ENCODE measurements at places on chromosomes 13 and 19. TPM values are rescaled to one million over a fixed set of nuclear protein-coding genes. Genes with fewer than 3 reads are reported as not detected.

GRCh38 chr13:20394506-20394905 is 131.2 kb downstream of the CRYL1 start:
- no peaks in the 10 kb centered on the region for H3K27me3 ChIP-seq
- no peak overlapping the region for H3K4me3 ChIP-seq
- H3K4me1 ChIP-seq: no peaks in the 10 kb centered on the region
- H3K36me3 ChIP-seq: no peaks in the 10 kb centered on the region
- DNase-seq: no peak

GRCh38 chr13:83057119-83057518 is 825.2 kb downstream of the SLITRK1 start:
- H3K36me3 ChIP-seq: no peaks in the 10 kb centered on the region
- no peaks in the 10 kb centered on the region for H3K4me1 ChIP-seq
- no peaks in the 10 kb centered on the region for H3K27me3 ChIP-seq
- H3K27ac ChIP-seq: no peak overlapping the region
- no peak for DNase-seq

Gene CFD
- total RNA-seq: 1.9 TPM

GRCh38 chr13:110855363-110855762 is 59.5 kb downstream of the ANKRD10 start:
- peaks cover 6% of the 10 kb centered on the region for H3K4me1 ChIP-seq
- peaks cover 12% of the 10 kb centered on the region for H3K27me3 ChIP-seq
- DNase-seq: no peak
- peaks cover 3% of the 10 kb centered on the region for H3K36me3 ChIP-seq
- H3K27ac ChIP-seq: no peak overlapping the region

Gene KLK12
- total RNA-seq: not detected

DNA sequence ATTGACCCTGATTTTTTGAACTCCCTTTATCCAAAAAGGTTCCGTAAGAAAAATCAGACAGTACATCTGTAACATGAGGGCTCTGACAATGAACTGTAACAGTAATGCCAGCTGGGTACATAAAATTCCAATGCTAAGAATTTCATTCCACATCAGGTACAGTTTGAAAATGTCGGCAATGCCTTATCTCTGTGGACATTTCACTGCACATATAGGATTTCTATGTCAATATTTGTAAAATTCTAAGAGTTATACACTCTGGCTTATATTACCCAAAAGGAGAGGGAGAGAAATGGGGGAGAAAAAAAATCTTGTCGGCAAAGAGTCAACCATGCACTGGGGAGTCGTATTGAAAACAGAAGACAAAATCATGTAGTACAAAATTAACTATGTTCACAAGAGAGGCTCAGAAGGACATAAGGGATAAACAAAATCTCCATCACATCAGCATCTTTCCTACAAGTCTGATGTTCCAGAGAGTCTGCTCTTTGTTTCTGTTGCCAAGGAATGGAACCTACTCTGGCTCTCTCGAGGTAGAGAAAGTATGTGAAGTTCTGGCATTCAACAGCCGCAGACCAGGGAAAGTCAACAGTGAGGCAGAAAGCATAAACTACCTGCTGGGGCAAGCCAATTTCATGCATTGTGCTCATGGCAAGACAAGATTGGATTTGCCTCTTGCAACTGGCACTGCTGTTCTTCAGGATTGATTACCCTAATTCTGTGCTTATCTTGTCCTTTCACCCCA is 72.4 kb downstream of the STARD13 start:
- no peaks in the 10 kb centered on the region for H3K4me1 ChIP-seq
- H3K27ac ChIP-seq: no peak overlapping the region
- DNase-seq: no peak

- H3K27me3 ChIP-seq: no peaks in the 10 kb centered on the region
- DNase-seq: no peak
- no peak overlapping the region for H3K4me3 ChIP-seq
- no peak overlapping the region for H3K27ac ChIP-seq
These were observed 11.7 kb upstream of the OVOL3 start for GRCh38 chr19:36099166-36099785.

- H3K4me1 ChIP-seq: peaks cover 75% of the 10 kb centered on the region
- H3K27me3 ChIP-seq: no peaks in the 10 kb centered on the region
- no peak for DNase-seq
- peak overlapping the region; percentile 24 for H3K27ac ChIP-seq
- peaks cover 3% of the 10 kb centered on the region for H3K36me3 ChIP-seq
These were observed 16.3 kb downstream of the MBNL2 start for GRCh38 chr13:97238432-97238831.

Gene THSD1
- 0.68 TPM for total RNA-seq

DNA sequence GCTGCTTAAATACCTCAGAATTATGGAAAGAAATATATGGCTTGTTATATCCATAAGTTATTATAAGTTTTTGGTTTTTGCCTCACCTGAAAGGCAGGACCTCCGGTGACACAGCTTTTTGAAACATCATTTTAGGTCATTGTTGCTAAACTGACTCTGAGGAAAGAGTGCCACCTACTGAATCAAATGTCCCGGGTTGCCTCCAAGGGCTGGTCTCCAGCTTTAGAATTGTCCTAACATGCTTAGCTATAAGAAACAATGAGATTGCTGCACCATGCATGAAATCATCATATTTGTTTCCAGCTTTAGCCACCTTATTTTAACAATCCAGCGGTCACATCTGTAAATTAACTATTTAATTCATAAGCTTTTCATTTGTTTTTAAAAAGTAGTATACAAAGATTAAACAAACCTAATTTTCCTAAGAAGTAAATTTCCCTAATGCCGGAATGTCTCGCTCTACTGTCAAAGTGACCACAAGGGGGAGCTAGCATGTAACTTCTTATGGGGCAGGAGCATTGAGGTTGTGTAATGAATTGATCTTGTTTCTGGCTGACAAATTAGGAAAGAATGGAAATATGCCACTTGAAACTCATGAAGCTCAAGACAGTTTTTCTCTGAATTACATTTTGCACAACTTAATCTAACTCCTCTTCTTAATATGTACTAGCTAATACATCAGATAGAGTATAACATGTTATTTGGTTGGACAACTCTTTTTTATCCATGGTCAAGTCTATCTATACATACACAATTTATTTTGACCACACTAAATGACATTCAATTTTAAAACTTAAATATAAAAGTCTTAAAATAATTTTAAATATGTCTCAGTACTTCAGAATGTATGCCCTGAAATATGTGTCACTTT is 6.7 kb upstream of the PCDH17 start:
- no peak overlapping the region for H3K4me3 ChIP-seq
- DNase-seq: no peak

Gene KANK2
- total RNA-seq: 0.72 TPM

Gene KBTBD7
- 2.7 TPM for total RNA-seq

DNA sequence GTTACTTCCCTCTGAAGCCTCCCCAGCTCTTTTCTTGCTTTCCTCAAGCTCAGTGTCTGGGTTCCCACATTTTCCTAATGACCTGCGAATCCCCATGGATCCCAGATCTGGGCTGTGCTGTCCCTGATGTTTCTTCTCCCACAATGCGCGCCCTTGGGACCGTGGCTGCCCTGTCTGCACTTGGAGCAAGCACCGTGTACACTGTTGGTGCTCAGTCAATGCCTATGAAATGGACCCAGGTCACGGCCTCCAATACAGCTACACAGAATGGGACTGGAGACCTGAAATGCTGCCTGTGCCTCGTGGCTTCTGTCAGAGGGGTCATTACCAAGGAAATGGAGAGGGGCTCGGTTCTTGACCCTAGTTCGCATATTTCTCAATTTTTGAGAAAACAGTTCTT is 160.1 kb upstream of the SOX1 start:
- no peak overlapping the region for H3K4me3 ChIP-seq
- H3K36me3 ChIP-seq: no peaks in the 10 kb centered on the region
- no peak overlapping the region for H3K27ac ChIP-seq
- H3K27me3 ChIP-seq: peaks cover 10% of the 10 kb centered on the region
- H3K4me1 ChIP-seq: no peaks in the 10 kb centered on the region
- no peak for DNase-seq

Gene ZNF440
- total RNA-seq: 7.9 TPM

Gene ZNF625
- total RNA-seq: 1.4 TPM

DNA sequence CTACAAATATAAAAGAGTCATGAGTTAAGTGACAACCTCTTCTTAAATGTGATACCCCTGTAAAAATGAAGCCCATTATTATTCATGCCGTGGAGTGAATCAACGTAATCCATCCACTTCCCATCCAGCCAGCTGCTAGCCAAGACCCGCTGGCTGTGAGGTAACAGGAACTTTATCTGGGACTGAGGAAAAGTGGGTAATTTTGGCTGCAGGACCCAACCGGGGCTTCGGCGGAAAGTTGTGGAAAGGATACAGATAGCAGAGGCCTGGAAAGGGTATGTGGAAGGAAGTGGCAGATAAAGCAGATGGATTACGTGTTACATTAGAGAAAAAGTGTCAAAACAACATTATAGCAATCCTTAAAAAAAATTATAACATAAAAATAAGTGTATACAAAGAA is 48.3 kb downstream of the SLC7A1 start:
- H3K4me1 ChIP-seq: peaks cover 28% of the 10 kb centered on the region
- no peak overlapping the region for H3K4me3 ChIP-seq
- H3K27ac ChIP-seq: peak overlapping the region; percentile 29
- DNase-seq: no peak
- peaks cover 9% of the 10 kb centered on the region for H3K36me3 ChIP-seq

Gene TUBA3C
- total RNA-seq: not detected

GRCh38 chr13:90933097-90933826 is 414.2 kb upstream of the MIR17HG start:
- H3K4me1 ChIP-seq: no peaks in the 10 kb centered on the region
- H3K4me3 ChIP-seq: no peak overlapping the region
- no peak overlapping the region for H3K27ac ChIP-seq
- no peaks in the 10 kb centered on the region for H3K36me3 ChIP-seq
- no peaks in the 10 kb centered on the region for H3K27me3 ChIP-seq
- no peak for DNase-seq

DNA sequence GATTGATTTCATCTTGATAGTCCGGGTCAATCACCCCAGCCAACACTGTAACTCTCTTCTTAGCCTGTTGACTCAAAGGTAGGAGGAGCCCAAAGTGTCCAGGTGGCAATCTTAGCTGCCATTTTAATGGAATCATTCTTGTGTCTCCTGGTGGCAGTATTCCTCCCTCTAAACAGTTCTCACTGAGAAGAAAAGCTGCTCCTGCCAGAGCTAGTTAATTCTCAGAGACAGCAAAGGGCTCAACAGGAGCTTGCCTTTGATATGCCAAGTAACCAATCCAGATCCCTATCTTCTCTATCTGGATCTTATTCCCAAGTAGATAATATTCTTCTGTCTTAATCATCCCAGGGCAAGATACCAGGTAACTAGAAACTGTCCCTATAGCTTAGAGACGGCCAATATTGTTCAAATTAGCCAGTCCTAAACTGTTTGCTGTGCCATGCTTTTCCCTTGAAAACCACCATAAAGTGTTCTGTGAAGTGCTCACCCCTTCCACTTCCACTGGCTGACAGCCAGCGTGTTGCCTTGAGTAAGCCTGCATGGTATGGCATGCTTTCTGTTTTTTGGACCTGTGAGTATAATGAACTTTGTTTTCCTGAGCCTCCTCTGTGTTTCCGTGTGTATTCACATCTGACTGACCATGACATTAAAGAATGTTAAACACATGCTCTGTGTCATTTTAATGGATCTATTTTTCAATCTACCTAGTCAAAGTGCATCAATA is 463.7 kb upstream of the SLITRK5 start:
- H3K27ac ChIP-seq: no peak overlapping the region
- no peak overlapping the region for H3K4me3 ChIP-seq
- H3K36me3 ChIP-seq: no peaks in the 10 kb centered on the region
- H3K27me3 ChIP-seq: no peaks in the 10 kb centered on the region
- H3K4me1 ChIP-seq: no peaks in the 10 kb centered on the region
- DNase-seq: no peak

- H3K4me1 ChIP-seq: peaks cover 35% of the 10 kb centered on the region
- no peak for DNase-seq
- H3K27me3 ChIP-seq: peaks cover 19% of the 10 kb centered on the region
- H3K4me3 ChIP-seq: no peak overlapping the region
These were observed 3.9 kb downstream of the IRF2BP1 start for GRCh38 chr19:45881909-45882528.

DNA sequence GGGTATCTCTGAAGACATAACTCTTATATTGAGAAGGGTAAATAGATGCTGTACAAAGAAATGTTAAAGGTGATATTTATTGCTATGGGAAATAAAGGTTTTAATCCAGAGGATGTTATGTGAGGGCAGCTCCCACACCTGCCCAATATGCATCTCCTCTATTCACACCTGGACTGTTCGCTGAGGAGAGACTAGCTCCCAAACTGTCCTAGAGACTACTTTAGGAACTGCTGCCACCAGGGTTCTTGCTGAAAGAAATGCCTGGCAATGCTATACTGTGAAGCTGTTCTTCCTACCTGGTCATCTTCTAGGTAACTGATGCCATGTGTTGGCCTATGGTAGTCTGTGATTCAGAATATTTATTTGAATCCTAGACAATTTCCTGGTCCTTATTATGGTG is 1421.5 kb upstream of the SPRY2 start:
- H3K36me3 ChIP-seq: no peaks in the 10 kb centered on the region
- no peak overlapping the region for H3K4me3 ChIP-seq
- H3K27ac ChIP-seq: no peak overlapping the region

Gene GPC6
- total RNA-seq: not detected

All from T-helper 17 cell (primary cell).